ENCODE measurements at places on chromosomes 6 and 20.

- no peak for DNase-seq
Measured at GRCh38 chr6:15444881-15445280, 199.0 kb downstream of the JARID2 start.

GRCh38 chr6:6661191-6661590, 72.7 kb downstream of the LY86 start:
- no peak for DNase-seq

DNA sequence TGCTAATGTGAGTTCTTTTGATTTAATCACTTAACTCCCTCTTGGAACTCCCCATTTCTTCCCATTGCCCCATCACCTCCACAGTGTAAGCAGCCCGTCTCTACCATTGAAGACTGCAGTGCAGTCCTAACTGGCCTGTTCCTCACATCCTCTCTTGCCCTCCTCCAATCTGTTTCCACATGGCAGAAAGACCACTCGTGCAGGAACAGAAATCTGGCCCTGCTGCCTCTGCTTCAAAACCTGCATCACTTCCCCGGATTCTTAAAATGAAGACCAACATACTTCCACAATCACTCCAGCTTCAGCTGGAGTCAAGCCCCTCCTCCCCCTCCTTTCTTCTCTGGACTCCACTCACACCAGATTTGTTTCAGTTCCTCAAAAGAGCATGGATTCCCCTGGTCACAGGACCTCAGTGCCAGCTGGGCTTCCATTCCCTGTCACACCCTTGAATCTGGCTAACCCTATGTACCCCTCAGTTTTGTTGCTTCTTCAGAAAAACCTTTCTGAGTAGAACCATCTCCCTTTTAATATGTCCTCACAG, 802.3 kb downstream of the MAFB start:
- no peak for DNase-seq

DNA sequence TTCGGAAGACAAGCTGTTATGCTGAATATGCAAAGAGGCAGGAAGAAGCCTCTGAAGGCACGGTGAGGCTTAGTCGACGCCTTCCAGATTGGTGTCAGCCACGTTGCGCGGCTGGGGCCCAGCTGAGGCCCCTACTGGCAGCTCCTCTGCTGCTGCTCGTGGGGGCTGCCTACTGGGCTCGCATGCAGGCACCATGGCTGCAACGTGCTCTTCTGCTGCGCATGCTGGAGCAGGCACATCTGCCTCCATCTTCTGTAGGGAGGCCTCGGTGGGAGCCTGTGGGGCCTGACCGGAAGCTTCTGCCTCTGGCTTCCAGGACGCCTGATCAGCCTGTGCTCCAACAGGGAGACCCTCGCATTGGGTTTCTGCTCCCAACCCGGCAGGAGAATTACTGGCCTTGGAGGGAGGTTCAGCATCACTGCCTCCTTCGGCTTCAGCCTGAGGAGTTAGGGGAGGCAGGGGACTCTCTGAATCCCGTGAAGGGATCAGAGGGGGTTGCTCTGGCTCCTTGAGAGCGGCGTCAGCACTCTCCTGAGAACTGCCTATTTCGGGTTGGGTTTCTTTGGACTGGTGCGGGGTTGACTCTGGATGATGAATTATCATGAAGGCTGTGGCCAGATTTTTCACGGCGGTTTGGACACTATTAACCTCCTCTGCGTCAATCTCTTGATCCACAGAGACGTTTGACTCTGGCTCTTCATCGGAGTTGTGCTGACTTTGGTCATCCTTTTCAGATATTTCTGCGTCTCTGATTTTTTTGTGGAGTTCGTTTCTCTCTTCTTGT, 49.1 kb downstream of the TXLNB start:
- DNase-seq, result no peak

GRCh38 chr20:55472704-55473103, 532.6 kb downstream of the CBLN4 start:
- DNase-seq, result no peak

GRCh38 chr6:120230008-120230407, 880.4 kb upstream of the MAN1A1 start:
- DNase-seq, result no peak

DNA sequence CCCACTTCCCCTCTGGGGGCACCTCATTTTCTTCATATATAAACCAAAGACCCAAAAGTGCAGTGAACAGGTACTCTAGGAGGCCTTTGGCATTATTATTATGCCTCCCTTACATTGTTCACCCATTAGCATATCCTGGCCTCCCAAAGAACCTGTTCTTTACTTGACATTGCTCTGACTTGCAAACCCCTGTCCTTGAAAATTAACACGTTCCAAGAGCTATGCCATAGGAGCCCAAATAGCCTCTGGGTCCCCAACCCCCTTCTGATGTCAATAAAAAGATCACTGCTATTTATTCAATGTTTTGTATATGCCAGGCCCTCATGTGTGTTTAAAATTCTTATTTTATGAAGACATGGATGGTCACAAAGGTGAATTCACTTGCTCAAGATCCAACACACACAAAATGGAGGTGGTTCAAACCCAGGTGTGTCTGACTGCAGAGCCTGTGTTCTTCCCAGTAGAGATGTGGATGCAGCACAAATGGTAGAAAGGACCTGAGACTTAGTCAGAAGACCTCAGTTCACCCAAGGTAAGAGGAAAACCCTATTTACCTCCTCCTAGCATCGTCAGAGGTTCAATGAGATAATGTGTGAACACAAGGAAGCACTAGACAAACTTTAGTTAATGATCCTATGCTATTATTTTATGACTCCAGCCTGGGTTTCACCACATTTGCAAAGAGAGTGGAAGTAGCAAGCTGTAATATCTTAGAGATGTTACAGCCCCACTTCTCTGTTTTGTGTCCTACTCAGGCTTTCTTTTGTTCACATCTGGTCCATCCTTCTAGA, 36.6 kb downstream of the BCL2L1 start:
- no peak for DNase-seq

DNA sequence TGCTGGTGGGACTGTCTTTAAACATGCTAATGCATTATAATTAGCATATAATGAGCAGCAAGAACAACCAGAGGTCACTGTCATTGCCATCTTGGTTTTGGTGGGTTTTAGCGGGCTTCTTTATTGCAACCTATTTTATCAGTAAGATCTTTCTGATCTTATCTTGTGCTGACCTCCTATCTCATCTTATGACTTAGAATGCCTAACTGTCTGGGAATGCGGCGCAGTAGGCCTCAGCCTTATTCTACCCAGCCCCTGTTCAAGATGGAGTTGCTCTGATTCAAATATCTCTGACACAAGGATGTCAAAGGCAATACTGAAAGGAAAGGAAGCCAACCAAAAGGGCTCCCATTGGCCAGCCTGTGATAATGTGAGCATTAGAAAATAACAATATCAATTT, 29.8 kb upstream of the SEC63 start:
- DNase-seq, result no peak

DNA sequence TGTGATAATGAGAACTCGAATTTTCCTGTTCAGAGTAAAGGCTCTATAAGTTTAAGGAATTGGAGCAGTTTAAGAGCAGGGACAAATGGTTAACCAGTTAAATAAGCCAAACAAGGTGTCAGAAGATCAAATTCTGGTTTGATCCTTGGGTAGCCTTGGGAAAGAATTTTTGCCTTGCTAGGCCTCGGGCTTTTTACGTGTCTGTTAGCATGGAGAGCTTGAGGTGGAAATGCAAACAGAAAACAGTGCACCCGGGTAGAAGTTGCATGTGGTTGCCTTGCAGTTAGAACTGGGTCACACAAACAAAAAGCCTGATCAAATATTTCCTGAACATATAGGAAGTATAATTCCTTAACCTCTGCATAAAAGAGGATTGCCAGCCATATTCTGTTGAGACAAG, 58.3 kb downstream of the RIN2 start:
- DNase-seq, result no peak

DNA sequence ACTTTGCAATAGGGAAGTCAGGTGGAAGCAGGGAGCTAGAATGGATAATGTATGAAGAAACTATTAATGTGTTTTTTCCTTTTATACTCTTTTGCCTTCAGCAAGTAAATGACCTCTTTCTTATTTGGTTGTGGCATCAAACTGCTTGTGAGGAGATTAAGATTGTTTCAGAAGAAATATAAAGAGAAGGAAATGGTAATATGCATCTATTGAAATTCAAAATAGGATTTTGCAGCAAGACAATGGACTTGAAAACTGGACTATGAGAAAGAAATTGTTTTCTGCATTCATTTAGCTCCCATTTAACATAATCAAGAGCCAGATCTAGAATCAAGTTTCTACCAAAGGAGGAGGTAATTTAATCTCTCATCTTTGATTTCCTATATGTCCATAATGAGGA, 32.3 kb upstream of the KIFC1 start:
- DNase-seq, result no peak

All from CD4-positive, alpha-beta T cell treated with Interleukin-2 at 100 ng/mL for 4 hours (primary cell).